ENCODE measurements at places on chromosomes 5 and 9.

DNA sequence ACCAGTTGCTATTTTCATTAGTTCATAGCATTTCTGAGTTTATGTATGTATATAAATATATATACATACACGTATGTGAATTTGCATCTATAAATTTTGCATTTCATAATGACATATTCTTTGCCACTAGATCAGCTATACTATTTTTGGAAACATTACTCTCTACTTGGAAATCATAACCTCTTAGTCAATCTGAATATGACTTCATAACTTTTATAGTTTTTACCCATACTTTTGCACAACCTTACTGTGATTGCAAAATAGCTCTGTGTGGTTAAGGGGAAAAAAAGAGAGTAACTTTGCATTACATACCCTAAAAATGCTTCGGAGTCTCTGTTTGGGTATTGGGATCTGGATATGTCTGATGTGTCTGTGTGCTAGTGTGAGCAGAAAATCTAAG, 44.9 kb upstream of the ADAMTSL1 start:
- DNase-seq, result no peak

GRCh38 chr9:15724612-15725011, 171.8 kb downstream of the CCDC171 start:
- DNase-seq, result no peak

DNA sequence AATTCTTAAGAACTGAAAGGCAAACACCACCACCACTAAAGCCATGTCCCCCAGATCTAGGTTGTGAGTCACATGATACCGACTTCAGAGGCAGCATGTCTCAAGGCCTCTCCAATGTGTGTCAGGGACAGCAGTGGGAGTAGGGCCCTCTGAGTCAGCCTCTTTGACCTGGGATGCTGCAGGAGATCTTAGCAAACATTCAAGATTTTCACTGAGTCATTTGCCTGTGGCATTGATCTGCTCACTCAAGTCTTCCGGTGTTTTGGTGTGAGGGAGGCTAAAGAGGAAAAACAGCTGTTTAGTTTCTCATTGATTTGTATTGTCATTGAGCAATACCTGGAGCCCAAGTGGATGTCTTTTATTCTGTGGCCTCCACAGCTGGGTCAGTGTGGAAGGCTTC, 36.1 kb downstream of the TMC1 start:
- no peak for DNase-seq

GRCh38 chr9:13266167-13266566, 13.3 kb downstream of the MPDZ start:
- no peak for DNase-seq

- no peak for DNase-seq
These were observed 45.0 kb downstream of the SLC6A7 start for GRCh38 chr5:150234576-150235499.

Data from central memory CD4-positive, alpha-beta T cell (primary cell).